Naive thymus-derived CD8-positive, alpha-beta T cell (primary cell): ENCODE measurements at places on chromosomes 12 and 14.

DNA sequence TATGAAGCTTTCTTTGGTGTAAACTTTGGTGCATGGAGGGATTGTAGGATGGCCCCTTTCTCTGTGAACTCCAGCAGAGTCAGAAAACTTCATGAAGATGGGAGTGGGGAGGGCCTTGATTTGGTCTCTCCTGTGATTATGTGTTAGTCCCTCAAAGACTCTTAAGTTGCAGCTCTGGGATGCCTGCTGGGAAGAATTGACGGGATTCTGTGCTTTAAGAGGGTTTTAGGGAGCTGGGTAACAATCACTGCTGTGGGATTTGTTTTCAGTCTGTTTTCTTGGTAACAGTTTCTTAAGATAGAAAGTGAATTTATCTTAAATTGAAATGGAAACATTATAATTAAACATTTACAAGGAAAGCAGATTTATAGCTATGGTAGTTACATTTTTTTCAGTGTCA is 378.1 kb downstream of the AACS start:
- DNase-seq = no peak

DNA sequence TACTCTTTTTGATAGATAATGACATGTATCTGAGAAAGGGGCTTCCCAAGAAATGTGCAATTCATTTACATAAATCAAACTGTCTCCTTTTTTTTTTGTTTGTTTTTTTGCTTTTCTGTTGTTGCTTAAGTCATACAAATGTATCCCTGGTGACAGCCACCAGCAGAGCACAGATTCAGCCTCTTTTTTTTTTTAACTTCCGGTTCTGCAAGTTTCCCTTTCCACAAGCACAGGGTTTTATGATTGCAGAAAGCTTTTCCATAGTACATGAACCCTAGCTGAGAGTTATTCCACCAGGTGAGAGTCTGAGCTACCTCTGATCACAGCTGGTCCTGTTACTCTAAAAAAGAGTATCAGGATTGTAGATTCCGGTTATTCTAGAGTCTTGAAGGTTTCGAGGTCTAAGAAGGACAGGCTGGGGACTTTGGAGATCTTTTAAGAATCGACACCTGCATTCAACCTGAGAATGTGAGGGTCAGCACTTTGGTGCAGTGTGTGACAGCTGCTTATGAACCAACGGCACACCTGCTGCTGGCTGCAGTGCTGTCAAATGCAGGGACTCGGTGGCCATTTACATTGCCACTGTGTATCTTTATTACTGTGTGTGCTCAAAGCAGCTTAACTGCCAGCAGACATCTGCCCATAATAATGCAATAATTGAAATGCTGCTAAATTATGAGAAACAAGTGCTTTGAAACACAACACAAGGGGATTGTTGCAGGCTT is 551.7 kb downstream of the NRXN3 start:
- no peak for DNase-seq

- DNase-seq = no peak
Observed at GRCh38 chr14:42070031-42070430, 463.4 kb downstream of the LRFN5 start.

GRCh38 chr12:78171061-78171460 is 340.4 kb downstream of the NAV3 start:
- no peak for DNase-seq

GRCh38 chr12:59357811-59358210 is 238.0 kb upstream of the SLC16A7 start:
- DNase-seq = no peak

- DNase-seq = no peak
Observed at GRCh38 chr12:75923964-75924666, 107.5 kb downstream of the PHLDA1 start.

DNA sequence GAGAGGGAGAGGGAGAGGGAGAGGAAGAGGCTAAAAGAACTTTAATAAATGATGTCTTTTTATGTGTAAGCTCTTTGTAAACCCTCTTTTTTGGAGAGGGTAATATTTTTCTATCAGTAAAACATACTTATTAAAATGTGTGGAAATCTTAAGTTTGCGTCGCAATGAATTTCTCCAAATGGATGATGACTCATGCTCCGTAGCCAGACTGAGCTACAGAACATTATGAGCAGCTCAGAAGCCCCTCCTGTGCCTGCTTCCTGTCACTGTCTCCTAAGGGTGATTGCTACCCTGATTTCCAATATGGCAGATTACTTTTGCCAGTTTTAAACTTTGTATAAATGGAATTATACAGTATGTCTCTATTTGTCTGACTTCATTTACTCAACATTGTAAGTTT is 13.0 kb upstream of the PYGL start:
- DNase-seq = no peak

- DNase-seq = no peak
Observed at GRCh38 chr14:59925797-59926196, 5.9 kb downstream of the LRRC9 start.

- no peak for DNase-seq
Observed at GRCh38 chr14:77151918-77152588, 10.5 kb upstream of the ZDHHC22 start.
